ENCODE measurements at places on chromosomes 13 and 19. TPM values are rescaled to one million over a fixed set of nuclear protein-coding genes. Genes with fewer than 3 reads are reported as not detected.

DNA sequence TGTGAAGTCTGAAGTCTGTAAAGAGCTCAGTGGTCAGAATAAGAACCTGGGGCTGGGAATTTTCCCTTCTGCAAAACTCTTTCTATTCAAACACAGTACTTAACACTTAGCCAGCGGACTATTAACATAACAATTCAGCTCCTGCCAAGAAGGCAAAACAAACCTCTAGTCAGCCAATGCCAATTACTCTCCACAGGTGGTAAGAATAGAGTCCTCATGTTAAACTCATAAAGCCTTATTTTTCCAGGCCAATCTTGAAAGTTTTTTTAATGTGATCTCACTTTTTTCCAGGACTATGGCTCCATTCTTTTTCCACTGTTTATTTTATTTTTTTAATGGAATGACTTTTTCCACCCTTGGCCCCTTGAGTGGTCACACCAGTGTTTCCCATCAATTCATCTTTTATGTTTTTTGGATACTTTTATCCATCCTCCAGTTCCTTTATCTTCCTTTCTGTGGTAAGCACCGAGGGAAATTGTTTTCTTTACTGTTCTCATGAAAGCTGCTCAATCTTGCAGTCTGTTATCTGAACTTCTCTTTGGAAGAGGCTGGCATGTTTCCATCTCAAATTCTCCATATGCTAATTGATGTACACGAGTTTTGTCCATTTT lies 217.3 kb downstream of the LHFPL6 start:
- DNase-seq = no peak

- DNase-seq = no peak
Measured at GRCh38 chr19:13842291-13843103, 34.4 kb upstream of the NANOS3 start.

GRCh38 chr13:94716016-94716415 lies 3.7 kb upstream of the SOX21 start:
- DNase-seq = no peak

DNA sequence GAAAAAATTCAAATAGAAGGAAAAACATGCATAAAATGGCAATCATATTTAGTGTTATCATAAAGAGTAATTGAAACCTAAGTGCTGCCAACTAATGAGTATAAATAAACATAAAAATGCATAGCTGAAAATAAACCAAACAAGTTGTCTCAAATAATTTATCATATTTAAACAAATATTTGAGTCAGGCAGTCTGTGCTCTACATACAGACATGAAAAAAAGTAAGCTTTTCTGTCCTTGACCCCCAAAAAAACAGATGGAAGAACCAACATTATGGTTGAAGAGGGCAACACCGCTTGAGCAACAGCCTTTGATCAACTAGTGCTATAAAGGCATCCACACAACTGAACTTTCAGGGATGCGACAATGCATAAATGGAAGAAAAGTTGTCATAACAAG lies 735.1 kb upstream of the MIR17HG start:
- DNase-seq = no peak

IGFL1 gene
- not detected for polyA plus RNA-seq

- DNase-seq = no peak
Measured at GRCh38 chr13:77507931-77508776, 27.4 kb upstream of the SCEL start.

DNA sequence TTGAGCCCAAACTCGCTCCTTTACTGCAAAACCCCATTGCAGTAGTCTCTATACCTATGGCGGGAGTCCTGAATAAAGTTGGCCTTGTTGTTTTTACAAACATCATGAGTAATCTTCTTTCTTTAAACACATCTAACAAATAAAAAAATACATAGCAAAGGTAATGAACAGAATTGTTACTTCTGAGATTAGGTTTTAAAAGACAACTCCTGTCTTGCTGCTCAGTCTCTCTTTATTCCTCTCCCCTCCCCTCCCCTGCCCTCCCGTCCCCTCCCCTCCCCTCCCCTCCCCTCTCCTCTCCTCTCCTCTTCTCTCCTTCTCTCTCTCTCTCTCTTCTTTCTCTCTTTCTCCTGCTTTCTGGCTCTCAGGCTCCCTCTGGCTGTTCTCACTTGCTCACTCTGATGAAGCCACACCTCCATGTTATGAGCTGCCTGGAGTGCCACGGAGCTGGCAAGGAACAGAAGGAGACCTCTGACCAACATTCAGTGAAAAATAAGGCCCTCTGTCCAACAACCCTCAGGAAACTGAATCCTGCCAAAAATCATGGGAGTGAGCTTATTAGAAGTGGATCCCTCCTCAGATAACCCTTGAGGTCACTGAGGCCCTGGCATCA lies 300.7 kb upstream of the MIR17HG start:
- no peak for DNase-seq

DNA sequence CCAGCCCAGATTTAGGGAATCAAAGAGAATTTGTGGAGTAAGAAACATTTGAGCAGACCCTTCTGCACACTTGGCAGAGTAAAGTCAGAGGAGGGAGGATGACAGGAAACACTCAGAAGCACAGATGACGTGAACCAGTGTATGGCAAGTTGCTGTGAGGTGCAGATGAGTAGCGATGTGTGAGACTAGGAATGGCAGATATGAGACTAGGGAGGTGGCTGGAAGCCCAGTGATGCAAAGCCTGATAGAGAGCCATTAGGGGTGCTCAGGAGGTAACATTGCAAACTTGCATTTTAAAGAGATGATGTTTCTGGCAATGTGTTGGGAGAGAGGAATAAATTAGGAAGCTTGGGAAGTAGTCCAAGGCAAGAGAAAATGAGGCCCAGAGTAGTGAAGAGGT lies 44.0 kb downstream of the PCDH17 start:
- no peak for DNase-seq

CSNK1A1L gene
- not detected for polyA plus RNA-seq

KRTDAP gene
- polyA plus RNA-seq = 0.40 TPM

MEDAG gene
- polyA plus RNA-seq = 6.6 TPM

RASAL3 gene
- 2.8 TPM for polyA plus RNA-seq

JAK3 gene
- 9.9 TPM for polyA plus RNA-seq

DNA sequence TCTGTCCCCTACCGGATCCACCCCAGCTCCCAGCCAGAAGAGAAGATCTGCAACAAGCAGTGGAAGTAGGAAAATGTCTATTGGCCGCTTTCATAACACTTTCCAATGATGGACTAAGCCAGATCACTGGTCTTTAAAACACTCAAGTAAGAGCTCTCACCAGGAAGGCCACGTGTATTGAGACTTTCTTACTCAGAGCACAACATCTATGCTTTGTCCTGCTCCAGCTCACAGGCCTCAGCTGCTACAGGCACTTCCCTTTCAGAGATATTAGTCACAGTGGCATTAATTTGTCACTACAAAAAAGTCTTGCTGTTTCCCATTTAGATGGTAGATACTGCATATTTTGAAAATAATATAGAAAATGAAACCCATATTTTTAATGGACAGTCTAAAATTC lies 164.2 kb downstream of the ABCC4 start:
- no peak for DNase-seq

- peak; percentile 25 for DNase-seq
Measured at GRCh38 chr19:13610039-13610691, 103.9 kb upstream of the CACNA1A start.

DNA sequence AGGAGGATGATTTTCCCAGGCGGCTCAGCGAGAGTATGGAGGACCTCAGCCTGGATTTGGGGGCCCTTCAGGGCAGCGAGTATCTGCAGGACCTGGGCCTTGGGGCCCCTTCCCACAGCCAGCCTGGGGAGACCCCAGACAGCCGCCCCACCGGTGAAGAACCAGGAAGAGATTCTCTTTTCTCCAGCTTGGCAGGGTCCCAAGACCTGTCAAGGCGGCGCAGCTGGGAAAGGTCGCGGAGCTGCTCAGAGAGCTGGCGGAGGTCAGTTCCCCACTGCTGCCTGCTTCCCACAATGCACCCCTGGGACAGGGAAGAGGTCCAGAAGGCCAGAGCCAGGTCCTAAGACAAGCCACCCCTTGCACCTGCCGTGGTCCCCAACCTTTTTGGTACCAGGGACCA lies 24.1 kb downstream of the ARHGEF18 start:
- DNase-seq = no peak

ZNF100 gene
- polyA plus RNA-seq = 6.8 TPM

GRCh38 chr13:87906411-87906810 lies 235.2 kb downstream of the SLITRK5 start:
- DNase-seq = no peak

ZNF285 gene
- polyA plus RNA-seq = 5.6 TPM

DNA sequence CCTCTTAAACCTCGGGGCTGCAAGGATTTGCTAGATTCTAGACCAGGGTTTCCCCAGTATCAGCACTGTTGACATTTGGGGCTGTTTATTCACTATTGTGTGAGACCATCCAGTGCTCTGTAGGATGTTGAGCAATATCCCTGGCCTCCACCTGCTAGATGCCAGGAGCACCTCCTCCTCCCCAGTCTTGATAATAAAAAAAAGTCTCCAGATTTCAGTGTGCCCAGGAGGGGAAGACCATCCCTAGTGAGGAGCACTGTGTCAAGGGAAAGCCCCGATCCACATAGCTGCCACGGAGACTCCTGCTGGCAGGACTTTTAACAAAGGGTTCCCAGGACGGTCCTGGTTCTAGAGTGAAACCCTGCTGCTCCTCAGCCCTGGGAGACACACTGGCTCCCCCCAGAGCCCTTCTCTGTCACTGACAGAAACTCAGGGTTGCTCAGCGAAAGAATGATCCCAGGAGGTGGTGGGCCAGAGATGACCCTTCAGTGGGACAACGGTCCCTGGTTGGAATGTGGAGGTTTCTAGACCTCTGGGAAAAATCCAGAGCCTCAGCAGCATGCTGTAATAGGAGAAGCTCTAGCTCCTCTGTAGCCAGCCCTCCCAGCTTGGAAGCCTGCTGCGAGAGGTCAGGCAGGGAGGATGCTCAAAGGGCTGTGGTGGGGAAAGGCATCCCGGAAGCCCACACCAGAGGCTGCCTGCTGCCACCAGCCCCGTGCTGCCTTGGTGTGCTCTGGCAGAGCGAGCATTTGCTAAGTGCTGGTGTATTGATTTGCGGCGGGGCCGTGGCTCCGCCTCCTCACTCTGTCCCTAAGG lies 20.3 kb downstream of the LYL1 start:
- peak; percentile 34 for DNase-seq

DNA sequence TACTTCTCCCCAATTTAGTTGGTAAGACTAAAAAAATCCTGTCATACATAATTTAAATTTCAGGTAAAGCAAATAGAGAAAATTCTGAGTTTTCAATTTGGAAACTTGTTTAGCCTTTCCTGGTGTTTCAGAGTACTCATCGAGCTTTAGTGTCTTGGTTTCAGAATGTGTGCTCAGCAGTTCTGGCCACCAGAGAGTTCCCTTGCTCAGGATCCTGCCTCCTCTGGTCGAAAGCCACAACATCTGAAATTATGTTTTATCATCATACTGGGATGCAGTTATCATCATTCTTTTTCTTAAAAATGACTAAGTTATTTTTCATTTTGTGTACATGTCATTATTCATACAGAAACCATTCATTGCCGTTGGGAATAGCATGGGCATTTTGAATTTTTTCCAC lies 263.2 kb upstream of the SPRY2 start:
- DNase-seq = no peak

LMTK3 gene
- polyA plus RNA-seq = 7.2 TPM

DNA sequence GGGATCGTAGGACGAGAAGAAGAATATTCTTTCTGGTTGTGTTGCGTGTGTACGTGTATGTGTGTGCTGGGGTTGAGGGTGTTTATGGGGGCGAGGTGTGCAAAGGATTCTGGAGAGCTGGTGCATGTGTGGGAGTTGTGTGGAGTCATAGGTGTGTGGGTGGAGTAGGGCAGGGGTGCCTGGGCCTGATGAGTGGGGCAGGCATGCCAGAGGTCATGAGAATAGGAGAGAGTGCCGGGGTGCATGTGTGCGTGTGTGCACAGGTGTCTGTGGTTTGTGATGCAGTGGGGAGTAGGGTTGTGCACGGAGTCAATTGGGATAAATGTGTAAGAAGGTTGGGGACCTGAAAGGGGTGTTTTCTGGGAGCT lies 649 bp downstream of the TMEM91 start:
- DNase-seq = no peak

GRCh38 chr13:36029166-36029565 lies 102.0 kb downstream of the DCLK1 start:
- DNase-seq = no peak

- DNase-seq = peak; percentile 69
Measured at GRCh38 chr19:35757231-35757748, 461 bp upstream of the HSPB6 start.

DNA sequence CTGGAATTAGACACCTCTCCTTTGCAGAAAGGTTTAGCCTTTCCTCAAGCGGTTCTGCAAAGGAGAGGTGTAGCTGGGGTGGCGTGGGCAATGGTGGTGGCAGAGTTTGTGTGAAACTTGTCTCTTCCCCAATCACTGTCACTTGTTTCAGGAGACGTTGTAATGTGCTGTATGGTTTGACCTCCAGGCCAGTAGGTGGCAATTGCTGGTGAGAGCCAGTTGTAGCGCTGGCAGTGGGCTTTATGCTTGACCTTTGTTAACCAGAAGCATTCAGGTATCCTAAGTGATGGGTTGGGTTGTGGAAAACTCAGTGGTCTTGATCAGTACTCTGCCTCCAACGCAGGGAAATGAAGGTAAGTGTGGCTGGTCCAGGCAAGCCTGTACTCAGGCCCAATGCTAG lies 12.7 kb upstream of the LILRA5 start:
- no peak for DNase-seq

TOMM40 gene
- polyA plus RNA-seq = 37.2 TPM

OR4F17 gene
- polyA plus RNA-seq = not detected

GRCh38 chr13:75860935-75861334 lies 224.8 kb downstream of the LMO7 start:
- no peak for DNase-seq

DNA sequence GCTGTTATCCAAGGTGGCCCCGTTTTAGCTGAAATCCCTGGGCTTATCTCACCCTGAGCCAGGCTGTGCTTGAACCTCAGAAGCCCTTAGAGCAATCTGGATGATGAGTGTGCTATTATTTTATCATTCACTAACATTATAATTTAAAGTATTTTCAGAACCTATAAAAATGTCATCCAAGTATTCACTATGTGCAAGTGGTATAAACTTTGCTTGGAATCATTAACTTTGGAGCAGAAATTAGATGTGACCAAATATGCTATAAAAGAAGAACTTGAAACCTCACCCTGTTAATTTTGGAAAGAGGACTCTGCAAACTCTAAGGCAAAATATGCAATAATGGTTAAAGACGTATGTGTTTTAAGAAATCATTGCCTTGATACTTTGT lies 147.5 kb downstream of the USP12 start:
- DNase-seq = no peak

GRCh38 chr19:23183251-23183650 lies 66.4 kb downstream of the ZNF730 start:
- DNase-seq = no peak

DNA sequence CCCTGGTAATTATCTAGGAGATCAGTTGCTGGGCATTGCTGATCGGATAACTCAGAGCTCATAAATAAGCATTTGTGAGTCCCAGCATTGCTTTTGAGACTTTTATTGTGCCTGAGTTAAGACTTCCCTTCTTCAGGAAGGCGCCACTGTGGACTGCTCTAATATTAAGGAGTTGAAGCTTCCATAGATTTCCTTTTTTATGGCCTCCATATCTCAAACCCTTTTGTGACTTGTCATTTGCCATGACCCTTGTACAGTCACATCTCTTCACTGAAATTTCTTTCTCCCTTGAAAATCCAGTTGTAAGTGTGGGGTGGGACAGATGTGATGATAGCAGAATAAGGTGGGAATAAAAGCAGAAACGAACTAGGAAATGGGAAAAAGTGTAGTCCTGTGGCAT lies 6.3 kb downstream of the TM9SF2 start:
- peak; percentile 37 for DNase-seq

CEACAM20 gene
- 2.6 TPM for polyA plus RNA-seq

FXYD1 gene
- 23.2 TPM for polyA plus RNA-seq

- no peak for DNase-seq
Measured at GRCh38 chr19:8505680-8506401, 3.4 kb upstream of the PRAM1 start.

GRCh38 chr19:43474986-43475705 lies 9.7 kb upstream of the LYPD3 start:
- DNase-seq = peak; percentile 96

VSTM1 gene
- not detected for polyA plus RNA-seq

NR2F6 gene
- polyA plus RNA-seq = 61.1 TPM
